CD8-positive, alpha-beta memory T cell (primary cell): ENCODE measurements at places on chromosomes 3 and 15. TPM values are rescaled to one million over a fixed set of nuclear protein-coding genes. Genes with fewer than 3 reads are reported as not detected.

- DNase-seq: no peak
These were observed 106.5 kb downstream of the DLG1 start for GRCh38 chr3:197191897-197192296.

- no peak for DNase-seq
These were observed 389.8 kb upstream of the KCNMB2 start for GRCh38 chr3:178146406-178146831.

GRCh38 chr15:94387849-94388441 lies 156.6 kb downstream of the MCTP2 start:
- no peak for DNase-seq

PLSCR4 gene
- total RNA-seq: not detected

IMPG2 gene
- total RNA-seq: 0.20 TPM

- no peak for DNase-seq
These were observed 45.7 kb upstream of the LCTL start for GRCh38 chr15:66611257-66612053.

GRCh38 chr15:49040151-49040550 lies 6.1 kb downstream of the SECISBP2L start:
- no peak for DNase-seq

DNA sequence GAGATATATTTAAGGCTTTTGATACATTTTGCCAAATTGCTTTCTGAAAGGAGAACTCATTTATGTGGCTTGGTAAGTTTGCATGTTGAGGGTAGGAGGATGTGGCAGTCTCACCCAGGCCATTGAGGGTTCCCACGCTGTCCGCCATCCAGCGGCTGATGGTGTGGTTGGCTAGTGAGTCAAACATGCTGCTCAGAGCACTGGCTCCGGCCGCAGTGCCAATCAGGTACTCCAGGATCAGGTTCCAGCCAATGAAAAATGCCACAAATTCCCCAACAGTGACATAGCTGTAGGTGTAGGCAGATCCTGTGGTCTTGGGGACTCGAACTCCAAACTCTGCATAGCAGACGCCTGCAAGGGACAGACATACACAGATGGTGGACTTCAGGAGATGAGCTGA lies 82.3 kb downstream of the CLDN11 start:
- DNase-seq: no peak

C3orf49 gene
- total RNA-seq: not detected

GRCh38 chr15:74775132-74775562 lies 6.7 kb upstream of the CSK start:
- DNase-seq: no peak

- DNase-seq: peak; percentile 38
These were observed 801 bp downstream of the ARHGAP31 start for GRCh38 chr3:119294696-119295671.

DNA sequence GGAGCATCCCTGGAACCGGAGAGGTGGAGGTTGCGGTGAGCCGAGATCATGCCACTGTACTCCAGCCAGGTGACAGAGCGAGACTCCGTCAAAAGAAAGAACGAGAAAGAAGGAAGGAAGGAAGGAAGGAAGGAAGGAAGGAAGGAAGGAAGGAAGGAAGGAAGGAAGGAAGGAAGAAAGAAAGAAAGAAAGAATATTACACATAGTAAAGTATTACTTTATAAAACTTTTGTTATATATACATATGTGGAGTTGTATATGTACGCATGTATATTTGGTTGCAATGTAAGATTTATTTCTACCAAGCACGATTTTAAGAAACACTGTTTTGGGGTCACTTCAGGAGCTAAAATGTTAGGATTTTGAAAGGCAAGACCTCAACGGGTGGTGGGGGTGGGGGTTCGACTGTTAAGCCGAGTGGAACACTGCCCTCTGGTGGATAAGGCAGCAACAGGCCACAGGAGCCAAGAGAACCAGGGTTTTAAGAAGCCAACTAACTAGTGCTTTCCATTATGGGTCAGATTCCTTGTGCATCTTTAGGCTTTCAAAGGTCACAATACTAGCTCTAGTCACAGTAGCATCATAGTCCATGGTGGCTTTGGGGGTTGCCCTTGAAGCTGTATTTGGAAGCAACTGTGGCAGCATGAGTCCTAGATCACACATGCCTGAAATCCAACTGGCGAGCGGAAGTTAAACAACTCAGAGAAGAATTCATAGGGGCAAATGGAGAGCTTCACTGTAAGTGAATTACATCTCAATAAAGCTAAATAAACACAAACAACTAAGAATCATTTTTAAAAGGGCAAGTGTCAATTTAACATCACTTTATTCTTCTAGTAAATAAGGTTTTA lies 22.5 kb downstream of the GLB1 start:
- DNase-seq: peak; percentile 51

- no peak for DNase-seq
These were observed 38.7 kb upstream of the CA12 start for GRCh38 chr15:63420333-63420747.

- no peak for DNase-seq
These were observed 31.7 kb downstream of the FRMD5 start for GRCh38 chr15:44163370-44163769.

DNA sequence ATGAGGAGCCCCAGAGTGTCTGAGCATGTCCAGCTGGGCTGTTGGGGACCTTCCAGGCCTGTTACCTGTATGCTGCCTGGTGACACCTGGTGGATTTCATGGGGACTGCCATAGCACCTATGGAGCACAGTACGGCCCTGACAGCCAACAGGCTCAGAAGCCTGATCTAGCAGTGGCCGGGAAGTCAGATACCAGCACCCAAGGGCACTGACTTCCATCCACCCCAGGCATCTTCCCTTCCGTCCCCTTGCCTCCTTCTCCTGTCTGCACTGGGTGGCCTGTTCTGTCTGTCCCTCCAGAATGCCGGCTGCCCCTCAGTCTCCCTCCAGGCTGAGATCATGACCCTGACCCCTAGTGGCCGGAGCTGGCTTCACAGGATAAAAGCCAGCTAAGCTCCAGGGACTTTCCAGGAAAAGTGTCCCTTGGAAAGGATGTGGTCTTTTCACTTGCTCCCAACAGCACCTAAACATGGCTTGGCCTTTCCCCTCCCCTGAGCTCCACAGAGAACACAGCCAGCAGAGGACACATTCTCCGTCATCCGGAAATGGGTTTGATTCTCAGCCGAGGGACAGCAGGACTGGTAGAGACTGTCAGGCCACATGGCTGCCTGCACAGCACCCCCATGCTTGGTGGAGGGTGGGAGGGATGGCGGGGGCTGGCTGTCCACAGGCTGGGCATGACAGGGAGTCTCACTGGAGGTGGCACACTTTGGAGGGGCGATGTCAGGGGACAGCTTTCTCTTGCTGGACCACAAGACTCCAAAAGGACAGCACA lies 9.5 kb downstream of the RPS17 start:
- peak; percentile 50 for DNase-seq

DNA sequence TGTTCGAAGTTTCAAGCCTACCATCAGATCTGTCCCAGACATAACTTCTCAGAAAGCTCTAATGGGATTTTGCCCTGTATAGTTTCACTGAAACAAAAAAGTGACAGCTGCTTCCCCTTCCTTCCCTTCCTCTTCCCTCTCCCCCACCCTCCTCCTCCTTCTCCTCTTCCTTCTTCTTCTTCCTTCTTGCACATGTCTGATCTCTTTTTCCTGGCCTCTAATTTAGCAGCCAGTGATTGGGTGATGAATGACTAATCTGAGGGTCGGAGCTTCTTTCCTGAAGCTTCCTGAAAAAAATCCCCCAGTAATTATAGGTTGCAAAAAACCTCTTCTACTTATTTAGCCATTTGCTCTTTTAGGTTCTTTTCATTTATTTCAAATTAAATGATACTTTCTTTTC lies 168.7 kb downstream of the POTEB3 start:
- no peak for DNase-seq

DNA sequence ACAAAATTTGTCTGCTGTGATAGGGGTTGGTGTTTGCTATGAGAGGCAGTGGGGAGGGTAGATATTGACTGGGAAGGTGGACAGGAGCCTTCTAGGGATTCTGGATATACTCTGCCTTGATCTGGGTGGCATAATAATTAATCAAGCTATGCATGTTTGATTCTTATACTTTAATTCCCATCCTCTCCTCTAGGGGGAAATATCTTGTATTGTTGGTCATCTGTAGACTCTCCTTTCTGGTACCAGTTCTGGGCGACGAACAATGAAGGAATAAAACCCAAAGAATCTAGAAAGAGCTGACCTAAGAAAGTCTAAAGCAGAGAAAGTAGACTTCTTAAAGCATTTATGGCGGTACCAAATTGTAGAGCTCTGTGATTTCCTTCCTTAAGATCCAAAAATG lies 198.2 kb upstream of the STRIT1 start:
- no peak for DNase-seq

GRAMD2A gene
- not detected for total RNA-seq

DNA sequence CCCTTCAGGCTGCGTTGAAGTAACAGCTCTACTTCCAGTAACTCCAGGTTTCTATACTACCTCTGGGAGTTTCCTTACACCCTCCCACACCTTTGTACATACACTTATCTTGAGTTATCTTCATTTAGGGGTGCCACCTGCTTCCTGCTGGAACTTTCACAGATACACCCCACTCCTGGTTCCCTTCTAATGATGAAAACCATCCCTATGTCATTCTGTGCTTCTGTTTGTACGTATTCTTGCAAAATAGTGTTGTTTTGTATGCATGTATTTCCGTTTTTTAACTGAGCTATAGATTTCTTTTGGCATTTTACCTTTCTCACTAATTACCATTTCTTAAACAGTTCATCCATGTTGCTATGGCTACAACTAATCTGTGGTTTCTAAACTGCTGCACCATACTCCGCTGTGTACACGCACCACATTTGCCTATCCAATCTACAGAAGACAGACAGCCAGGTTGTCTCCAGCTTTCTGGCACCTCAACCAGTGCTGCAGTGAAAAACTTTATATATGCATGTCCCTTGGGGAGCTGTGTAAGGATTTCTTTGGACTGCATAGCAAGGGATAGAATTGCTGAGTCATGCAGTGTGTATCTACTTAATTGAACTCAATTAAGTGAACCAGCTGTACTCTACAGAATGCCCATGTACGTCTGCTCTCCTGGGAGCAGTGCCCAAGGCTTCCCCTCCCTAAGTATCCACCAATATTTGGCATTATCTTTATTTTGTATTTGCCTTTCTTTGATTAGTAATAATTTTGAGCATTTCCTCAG lies 61.4 kb upstream of the ST8SIA2 start:
- DNase-seq: no peak

DNA sequence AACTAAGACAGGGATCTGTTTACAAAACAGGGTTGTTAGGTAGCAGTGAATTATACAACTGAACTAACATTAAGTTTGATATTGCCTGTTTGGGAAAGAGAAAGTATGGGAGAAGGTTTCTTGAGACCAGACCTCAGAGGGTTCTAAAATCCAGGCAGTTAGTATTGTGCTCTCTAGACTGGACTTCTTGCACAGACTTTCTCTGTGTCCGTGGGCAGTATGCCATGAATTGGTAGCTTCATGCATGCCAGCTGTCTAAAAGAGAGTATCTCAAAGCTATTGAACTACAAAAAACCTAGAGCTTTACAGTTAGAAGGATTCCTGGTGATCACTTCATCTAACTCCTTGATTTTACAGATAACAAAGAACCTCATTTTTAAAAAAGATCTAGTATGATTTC lies 12.5 kb downstream of the SAMD7 start:
- DNase-seq: no peak

DNA sequence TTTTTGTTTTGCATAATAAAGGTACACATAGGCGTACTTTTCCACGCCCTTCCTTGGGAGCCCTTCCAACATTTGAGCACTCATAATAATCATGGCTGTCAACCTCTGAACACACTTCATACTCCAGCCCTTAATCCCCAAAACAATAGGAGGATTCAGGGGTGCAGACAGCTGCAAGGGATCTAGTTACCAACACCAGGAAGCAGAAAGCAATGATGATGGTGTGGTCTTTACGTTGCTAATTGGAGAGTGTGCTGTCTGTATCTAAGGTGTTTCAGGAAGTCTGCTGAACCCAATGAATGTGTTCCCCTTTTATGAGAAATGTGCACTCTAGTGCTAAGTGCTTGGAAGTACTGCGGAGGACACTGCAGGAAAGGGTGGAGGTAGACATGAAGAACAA lies 60.3 kb upstream of the PDZRN3 start:
- no peak for DNase-seq

DNA sequence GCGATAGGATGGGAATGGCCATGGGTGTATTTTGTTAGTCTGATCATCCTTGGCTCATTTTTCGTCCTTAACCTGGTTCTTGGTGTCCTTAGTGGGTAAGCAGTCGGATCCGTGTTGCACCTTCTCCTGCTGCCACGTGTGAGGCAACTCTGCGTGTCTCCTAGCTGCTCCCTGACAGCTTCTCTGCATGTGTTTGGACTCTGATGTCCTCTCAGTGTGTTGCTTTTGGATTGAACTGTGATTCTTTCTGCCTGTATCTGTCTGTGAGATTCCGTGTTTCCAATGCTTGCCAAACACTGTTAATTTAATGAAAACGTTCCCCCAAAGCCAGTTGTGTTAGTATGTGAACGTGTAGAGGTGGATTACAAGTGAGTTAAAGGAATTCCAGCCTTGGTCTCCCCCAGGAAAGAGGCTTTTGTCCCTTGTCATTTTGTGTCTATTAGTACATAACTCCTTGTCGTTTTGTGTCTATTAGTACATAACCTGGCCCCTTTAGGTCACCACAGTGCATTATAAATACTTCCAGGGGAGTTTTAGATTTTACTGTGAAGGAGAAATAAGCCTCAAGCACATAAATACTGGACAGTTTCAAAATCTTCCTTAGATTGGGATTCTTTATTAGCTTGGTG lies 172.4 kb downstream of the CHDH start:
- no peak for DNase-seq

DNA sequence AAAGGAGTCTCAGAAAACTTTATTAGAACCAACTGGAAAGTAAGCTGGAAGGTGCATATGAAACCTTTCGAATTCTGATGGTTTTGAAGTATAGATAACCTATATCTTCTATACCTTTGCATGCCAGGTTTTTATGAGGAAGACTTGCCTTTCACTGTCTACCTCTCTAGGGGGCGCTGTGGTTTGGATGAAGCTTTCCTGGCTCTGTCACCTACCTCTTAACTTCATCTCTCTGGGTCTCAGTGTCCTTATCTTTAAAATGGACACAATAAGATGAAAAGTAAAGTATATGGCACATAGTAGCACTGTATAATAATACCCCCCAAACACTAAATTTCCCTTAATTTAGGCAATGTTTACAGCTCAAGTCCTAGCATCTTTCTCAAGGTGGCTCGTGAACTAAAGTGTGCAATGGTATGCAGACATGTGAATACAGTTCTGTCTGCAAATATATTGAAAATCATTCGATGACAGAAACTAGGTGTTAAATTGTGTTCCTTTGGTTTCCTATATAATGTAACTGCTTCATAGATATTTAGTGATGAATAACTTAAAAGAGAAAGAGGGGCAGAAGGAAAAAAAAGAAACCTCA lies 314.3 kb downstream of the CHST2 start:
- no peak for DNase-seq

DNA sequence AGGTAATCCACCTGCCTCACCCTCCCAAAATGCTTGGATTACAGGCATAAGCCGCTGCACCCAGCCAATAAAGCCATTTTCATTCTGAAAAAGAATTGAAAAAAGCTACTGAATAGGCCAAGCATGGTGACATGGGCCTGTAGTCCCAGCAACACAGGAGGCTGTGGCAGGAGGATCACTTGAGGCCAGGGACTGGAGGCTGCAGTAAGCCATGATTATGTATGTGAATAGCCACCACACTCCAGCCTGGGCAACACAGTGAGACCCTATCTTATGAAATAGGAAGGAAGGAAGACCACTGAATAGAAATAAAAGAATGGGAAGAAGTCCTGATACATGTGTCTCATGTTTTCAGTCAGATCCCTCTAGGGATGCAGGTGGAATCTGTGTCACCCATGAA lies 36.0 kb upstream of the SEMA4B start:
- no peak for DNase-seq

RBPMS2 gene
- total RNA-seq: not detected
